Hematopoietic multipotent progenitor cell treated with erythropoietin and hydrocortisone succinate and interleukin-3 and kit ligand, for 8 days (in vitro differentiated cells): ENCODE measurements at places on chromosomes 12 and 14.

GRCh38 chr12:75816897-75817296 is 214.7 kb downstream of the PHLDA1 start:
- DNase-seq, result peak; percentile 38

DNA sequence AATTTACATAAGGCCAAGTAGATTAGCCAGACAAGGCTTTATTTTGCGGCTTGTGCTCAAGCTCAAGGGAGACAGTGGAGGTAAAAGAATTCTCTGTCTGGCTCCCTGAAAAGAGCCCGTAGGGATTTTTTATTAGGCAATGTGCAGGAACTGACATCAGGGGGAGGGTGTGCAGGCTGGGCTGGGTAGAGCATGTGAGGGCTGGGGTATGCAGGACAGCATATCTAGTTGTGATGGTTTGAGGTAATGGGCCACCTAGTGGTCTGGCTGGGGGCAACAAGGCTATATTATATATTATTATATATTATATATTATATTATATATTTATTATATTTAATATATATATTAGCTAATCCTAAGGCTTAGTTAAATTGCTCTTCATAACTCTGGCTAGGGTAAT is 102.1 kb downstream of the TMEM117 start:
- peak; percentile 7 for DNase-seq

DNA sequence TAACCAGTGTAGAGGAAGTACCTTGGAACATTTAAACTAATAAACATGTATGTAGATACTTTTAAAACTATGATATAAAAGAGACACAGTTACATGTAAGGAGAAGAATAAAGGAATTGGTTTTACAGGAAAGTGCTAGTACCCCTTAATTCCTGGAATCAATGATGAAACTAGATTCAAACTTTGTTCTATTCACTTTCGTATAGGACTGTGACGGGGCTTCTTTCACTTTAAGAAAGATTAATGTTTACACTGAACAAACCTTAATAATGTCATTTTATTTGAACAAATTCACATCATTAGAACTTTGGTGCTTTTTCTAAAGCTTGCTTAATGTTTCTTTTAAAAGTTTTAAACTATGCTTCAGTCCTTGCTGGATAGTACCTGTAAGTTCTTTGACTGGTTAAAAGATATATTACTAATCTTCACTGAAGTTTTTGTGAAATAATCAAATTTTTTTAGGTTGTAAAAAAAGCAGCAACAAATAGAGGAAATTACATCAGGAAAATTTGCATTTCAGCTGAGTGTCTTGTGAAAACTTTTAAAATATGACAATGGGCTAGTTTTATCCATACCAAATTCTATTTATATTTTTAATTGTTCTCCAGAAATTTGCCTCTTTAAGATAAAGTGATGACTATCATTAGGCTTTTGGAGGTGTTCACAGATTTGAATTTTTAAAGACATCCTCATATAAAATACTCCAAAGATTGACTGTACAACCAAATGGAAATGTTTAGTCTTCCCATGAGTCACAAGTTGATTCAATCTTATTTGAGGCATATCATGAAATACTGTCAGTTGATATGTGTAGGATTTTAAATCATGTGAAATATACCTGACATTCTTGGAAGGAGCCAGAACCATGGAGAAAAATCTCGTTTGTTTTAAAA is 36.2 kb downstream of the PAPOLA start:
- no peak for DNase-seq

- DNase-seq, result no peak
Observed at GRCh38 chr12:47414511-47414910, 291.3 kb downstream of the RPAP3 start.

GRCh38 chr12:62375603-62376002 is 91.0 kb upstream of the MON2 start:
- DNase-seq, result no peak

GRCh38 chr14:22807432-22808087 is 7.7 kb downstream of the SLC7A7 start:
- no peak for DNase-seq

- no peak for DNase-seq
Observed at GRCh38 chr12:30796313-30796780, 41.6 kb upstream of the CAPRIN2 start.
